ENCODE measurements at places on chromosomes 1 and 21.

DNA sequence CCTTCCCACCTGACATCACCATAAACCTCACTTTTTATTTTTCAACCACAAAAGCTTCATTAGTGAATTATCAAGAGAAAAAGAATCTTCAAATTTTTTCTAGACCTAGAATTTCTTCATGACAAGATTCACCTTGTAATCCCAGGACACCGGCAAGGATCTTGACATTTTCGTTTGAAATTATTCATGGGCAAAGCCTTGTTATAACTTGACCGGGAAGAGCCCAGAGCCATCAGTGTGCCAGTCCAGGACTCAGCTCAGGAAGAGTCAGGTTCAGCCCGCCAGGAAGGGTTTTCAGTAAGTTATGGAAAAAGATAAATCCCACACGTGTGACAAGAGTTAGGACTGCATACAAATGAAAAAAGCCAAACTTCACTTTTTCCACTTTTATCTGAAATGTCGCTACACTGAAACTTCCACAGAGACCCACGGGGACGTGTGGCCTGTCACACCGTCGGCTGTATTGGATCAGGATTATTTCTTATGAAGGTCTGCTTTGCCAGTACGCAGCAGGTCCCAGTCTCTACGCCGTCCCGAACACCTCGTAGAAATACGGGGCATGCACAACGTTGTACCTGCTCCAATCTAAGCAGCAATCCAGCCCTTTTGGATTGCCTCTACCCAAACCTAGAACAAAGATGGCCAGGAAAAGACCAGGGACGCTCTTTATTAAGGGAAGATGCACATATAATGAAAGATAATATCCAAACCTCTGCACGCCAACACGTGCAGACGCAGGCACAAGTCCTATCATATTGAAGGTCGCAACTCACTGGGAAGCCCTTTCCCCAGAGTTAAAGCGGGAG lies 916 bp downstream of the F3 start:
- no peak for DNase-seq

GRCh38 chr1:11320153-11320936 lies 47.3 kb downstream of the UBIAD1 start:
- peak; percentile 57 for DNase-seq

DNA sequence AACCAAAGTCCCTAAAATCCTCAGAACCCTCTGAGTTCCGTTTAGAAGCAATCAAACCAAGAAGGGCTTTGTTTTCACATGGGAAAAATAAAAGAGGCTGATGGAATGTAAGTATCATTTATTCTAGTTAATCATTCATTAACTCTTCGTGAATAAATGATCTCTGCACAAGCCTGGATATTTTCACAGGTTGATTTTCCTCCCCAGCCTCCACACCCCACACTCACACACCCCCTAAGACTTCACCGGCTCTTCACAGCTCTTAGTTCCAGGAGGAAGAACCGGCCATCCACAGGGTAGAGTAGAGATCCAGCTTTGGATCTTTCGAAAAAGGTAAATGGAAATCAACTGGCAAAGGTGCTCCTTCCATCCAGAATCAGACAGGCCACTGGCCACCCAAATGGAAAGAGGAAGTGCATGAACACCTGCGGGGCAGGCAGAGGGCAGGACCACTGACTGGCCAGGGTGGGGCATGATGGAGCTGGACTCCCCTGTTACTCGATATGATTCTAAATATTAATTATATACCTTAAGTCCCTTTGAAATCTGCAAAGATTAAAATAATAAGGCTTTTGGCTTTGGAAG lies 10.0 kb downstream of the C1orf198 start:
- no peak for DNase-seq

GRCh38 chr1:233121947-233122559 lies 171.6 kb downstream of the NTPCR start:
- no peak for DNase-seq

DNA sequence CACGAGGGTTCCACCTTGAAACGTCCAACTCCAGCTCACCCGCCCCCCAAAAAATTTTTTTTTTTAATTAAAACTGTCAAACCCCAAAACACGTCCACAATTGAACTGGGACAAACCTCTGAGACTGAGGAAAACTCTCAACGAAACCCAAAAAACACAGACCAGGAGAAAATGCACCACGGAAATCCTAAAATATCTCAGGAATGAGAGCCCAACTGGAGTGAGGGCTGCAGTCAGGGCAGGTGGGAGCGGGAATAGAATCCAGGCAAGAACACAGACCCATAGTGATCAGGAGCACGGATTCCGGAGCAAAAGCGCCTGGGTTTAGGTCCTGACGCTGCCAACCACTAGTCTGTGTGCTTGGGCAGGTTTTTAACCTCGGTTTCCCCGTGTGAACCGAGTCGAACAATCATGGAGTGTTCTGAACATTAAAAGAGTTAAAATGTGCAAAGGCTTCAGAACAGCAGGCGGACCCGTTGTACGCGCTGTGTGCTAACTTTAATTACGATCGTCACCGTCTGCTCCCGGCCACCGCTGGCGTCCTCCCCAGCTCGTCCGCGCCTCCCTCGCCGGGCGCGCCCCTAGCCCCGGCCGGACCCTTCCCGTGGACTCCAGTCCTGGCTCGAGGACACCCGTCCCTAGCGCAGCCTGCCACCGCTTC lies 624 bp downstream of the ARHGAP29 start:
- DNase-seq: no peak

DNA sequence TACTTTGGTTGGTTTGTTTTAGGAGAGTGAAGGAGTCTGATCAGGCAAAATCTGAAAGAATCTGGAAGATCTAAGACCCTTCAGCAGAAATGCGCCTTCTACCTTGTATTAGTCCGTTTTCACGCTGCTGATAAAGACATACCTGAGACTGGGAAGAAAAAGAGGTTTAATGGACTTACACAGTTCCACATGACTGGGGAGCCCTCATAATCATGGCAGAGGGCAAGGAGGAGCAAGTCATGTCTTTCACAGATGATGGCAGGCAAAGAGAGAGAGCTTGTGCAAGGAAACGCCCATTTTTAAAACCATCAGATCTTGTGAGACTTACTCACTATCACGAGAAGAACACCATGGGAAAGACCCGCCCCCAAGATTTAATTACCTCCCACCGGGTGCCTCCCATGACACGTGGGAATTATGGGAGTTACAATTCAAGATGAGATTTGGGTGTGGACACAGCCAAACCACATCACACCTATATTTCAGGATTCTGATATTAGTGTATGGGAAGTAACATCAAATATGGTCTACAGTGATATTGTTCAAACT lies 99.3 kb downstream of the GLUL start:
- DNase-seq: no peak

DNA sequence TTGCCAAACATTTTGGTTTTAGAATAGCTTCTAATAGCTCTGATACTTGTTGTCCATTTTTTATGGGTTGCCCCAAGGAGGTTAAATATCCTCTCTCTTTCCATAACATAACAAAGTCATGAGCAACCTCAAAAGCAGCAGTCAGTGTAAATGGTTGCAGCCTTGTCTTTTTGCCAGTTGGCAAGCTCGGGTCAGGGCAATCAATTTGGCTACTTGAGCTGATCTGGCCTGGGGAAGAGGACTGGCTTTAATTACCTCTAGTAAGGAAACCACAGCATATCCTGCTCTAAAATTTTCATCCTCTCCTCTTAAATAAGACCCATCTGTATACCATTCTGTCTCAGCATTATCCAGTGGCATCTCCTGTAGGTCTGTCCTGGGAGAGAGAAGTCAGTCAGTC lies 21.2 kb upstream of the FMO4 start:
- no peak for DNase-seq

GRCh38 chr1:93155335-93155734 lies 24.9 kb downstream of the TMED5 start:
- DNase-seq: no peak

DNA sequence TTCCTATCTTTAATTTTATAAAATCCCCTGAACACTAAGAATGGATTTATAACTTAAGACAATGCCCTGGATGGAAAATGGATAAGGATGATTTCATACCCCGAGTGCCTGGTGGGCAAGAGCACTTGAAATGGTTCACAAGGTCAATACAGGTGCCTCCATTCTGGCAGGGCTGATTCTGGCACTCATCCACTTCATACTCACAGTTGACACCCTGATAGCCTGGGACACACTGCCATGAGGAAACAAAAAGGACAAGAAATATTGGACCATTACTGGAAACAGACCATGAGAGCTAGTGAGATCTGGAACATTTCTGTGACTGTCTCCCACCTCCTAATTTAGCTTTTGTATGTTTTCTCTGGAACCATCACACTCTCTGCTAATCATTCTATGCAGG lies 39.1 kb upstream of the ADAM30 start:
- no peak for DNase-seq

- DNase-seq: no peak
Observed at GRCh38 chr1:47914218-47914938, 82.8 kb downstream of the TRABD2B start.

DNA sequence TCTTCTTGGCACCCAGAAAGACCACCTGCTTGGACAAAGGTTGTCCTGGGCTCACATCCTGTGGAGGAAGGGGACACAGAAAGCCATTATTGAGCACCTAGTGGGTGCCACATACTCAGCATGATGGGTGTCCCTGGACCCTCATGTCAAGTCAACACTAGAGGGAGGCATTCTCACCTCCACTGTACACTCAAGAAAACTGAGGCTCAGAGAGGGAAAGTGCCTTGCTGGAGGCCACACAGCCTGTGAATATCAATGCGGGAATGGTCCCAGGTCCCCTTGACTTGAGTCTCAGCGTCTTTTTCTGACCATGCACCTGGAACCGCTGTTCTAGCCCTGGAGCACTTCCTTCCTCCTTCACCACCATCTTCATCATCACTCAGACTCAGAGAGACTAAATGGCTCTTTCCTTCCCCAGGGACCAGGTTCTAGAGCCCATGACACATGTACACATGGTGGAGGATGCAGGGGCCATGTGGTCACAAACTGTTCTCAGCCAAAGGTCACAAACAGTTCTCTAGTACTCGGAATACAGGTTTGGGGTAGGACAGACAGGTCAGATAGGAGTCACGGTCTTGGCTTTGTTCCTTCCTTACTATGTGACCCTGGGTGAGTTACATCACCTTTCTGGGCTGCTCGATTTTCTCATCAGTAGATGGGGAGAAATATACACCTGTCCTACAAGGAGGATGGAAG lies 89.2 kb upstream of the WNT4 start:
- no peak for DNase-seq

DNA sequence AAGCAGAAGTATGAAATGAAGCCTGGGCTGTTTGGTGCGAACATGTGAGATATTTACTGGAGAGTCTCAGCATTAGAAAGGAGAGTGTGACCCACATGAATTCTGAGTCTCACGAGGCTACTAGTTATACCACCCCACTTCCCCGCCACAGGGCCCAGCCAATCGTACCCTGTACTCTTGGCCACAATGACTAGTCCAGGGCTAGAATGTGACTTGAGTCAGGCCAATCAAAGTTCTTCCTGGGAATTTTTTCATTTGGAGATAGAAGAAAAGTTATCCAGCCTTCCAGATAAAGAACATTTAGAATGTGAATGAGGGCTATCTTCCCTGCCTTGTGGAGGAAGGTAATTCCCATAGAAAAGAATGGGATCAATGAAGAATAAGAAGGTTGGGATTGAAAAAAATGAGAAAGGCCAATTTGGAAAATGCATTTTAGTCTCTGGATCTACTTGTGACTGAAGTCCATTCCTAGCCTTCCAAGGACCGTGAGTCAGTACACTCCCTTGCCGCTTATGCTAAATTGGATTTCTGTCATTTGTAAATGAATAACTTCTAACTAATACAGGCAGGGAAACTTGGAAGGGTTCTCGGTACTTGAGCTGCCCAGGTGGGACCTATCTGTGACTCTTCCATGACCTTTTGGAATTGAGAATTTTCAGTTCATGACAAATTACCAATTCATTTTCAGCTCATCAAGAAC lies 12.3 kb upstream of the RIMKLA start:
- no peak for DNase-seq

GRCh38 chr1:229694053-229694693 lies 68.1 kb downstream of the URB2 start:
- no peak for DNase-seq

DNA sequence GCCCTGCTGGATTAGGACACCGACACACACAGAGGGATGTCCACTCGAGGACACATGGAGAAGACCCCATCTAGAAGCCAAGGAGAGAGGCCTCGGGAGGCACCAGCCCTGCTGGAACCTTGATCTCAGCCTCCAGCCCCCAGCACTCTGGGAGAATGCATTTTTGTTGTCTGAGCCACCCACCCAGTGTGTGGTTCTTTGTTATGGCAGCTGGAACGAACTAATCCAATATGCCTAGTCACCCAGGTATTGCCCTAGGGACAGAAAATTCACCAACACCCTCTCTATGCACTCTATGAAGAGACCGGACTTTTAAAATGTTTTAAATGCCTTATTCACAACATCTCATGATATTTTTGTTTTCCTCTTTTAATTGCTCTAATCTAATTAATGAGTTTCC lies 117.4 kb downstream of the CRYAA start:
- DNase-seq: no peak

GRCh38 chr1:39044762-39045161 lies 18.6 kb downstream of the NDUFS5 start:
- DNase-seq: no peak

Data from activated CD4-positive, alpha-beta T cell treated with anti-CD3 and anti-CD28 coated beads, Interleukin-2, amount 50 U/mL, for 48 hours (primary cell).